ENCODE measurements at places on chromosomes 3 and 15. TPM values are rescaled to one million over a fixed set of nuclear protein-coding genes. Genes with fewer than 3 reads are reported as not detected.

SLC28A2 gene
- total RNA-seq, result not detected

CAMK2N2 gene
- total RNA-seq, result 0.16 TPM

ADAMTS17 gene
- 1.7 TPM for total RNA-seq

ARRDC4 gene
- total RNA-seq, result 0.39 TPM

ANKUB1 gene
- total RNA-seq, result not detected

CYP1A2 gene
- total RNA-seq, result not detected

SLC24A5 gene
- not detected for total RNA-seq

PPM1L gene
- total RNA-seq, result 4.0 TPM

ZNF774 gene
- 1.8 TPM for total RNA-seq

LDHAL6B gene
- total RNA-seq, result not detected

CEP97 gene
- 22.0 TPM for total RNA-seq

TICRR gene
- 20.9 TPM for total RNA-seq

CCDC39 gene
- total RNA-seq, result not detected

ACKR2 gene
- total RNA-seq, result 1.00 TPM

MAPKAPK3 gene
- 159 TPM for total RNA-seq

PDZRN3 gene
- not detected for total RNA-seq

ARHGEF3 gene
- total RNA-seq, result 78.4 TPM

UQCC5 gene
- 9.1 TPM for total RNA-seq

C3orf49 gene
- not detected for total RNA-seq

OTOL1 gene
- total RNA-seq, result not detected

INTS14 gene
- 38.4 TPM for total RNA-seq

NPAP1 gene
- total RNA-seq, result not detected

C3orf52 gene
- total RNA-seq, result 9.0 TPM

PRSS50 gene
- total RNA-seq, result not detected

CSTA gene
- total RNA-seq, result not detected

WDR72 gene
- not detected for total RNA-seq

KCNMB2 gene
- total RNA-seq, result not detected

SOX2 gene
- not detected for total RNA-seq

MCTP2 gene
- 53.9 TPM for total RNA-seq

NGLY1 gene
- 55.3 TPM for total RNA-seq

CADPS gene
- total RNA-seq, result not detected

LRRC31 gene
- not detected for total RNA-seq

MINAR1 gene
- 0.95 TPM for total RNA-seq

FXR1 gene
- 123 TPM for total RNA-seq

CPNE9 gene
- total RNA-seq, result 0.36 TPM

GOLGA8K gene
- total RNA-seq, result 1.9 TPM

PP2D1 gene
- total RNA-seq, result not detected

EIF3J gene
- 96.3 TPM for total RNA-seq

CAPN3 gene
- total RNA-seq, result 3.1 TPM

ADAMTSL3 gene
- 0.07 TPM for total RNA-seq

GANC gene
- 36.6 TPM for total RNA-seq

PRICKLE2 gene
- not detected for total RNA-seq

GOLGA8T gene
- total RNA-seq, result not detected

CRABP1 gene
- not detected for total RNA-seq

IFRD2 gene
- 99.8 TPM for total RNA-seq

RTP1 gene
- not detected for total RNA-seq

UNC13C gene
- total RNA-seq, result not detected

DUOXA1 gene
- not detected for total RNA-seq

MYL3 gene
- total RNA-seq, result not detected

HTR3E gene
- not detected for total RNA-seq

FBXL22 gene
- 0.73 TPM for total RNA-seq

MYNN gene
- total RNA-seq, result 15.7 TPM
